ENCODE measurements at places on chromosomes 1 and 21. TPM values are rescaled to one million over a fixed set of nuclear protein-coding genes. Genes with fewer than 3 reads are reported as not detected.

GRCh38 chr1:199698222-199698621, 329.3 kb upstream of the NR5A2 start:
- H3K27ac ChIP-seq: no peak overlapping the region
- H3K4me1 ChIP-seq: no peaks in the 10 kb centered on the region
- no peak overlapping the region for H3K4me3 ChIP-seq
- H3K36me3 ChIP-seq: no peaks in the 10 kb centered on the region

DNA sequence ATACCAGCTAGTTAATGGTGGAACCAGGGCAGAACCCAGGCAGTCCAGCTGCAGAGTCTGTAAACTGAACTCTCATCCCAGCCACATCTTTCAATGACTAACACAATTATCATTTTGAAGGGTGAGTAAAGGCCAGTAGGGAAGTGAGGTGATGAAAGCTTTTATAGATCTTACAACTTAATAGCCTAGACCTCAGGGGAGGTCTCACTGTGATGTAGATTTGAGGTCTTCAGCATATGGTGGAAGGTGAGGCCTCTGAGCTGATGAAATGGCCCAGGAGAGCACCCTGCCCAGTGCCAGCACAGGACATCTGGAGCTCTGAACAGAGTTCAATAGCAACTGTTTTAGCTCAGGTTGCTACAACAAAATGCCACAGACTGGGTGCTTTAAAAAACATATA, 44.8 kb upstream of the POU2F1 start:
- peaks cover 11% of the 10 kb centered on the region for H3K4me1 ChIP-seq
- no peak for DNase-seq
- H3K4me3 ChIP-seq: no peak overlapping the region
- no peak overlapping the region for H3K27ac ChIP-seq
- no peaks in the 10 kb centered on the region for H3K36me3 ChIP-seq
- no peaks in the 10 kb centered on the region for H3K27me3 ChIP-seq

- H3K4me1 ChIP-seq: peaks cover 3% of the 10 kb centered on the region
- H3K27me3 ChIP-seq: no peaks in the 10 kb centered on the region
- H3K36me3 ChIP-seq: no peaks in the 10 kb centered on the region
- no peak for DNase-seq
- H3K27ac ChIP-seq: no peak overlapping the region
- H3K4me3 ChIP-seq: no peak overlapping the region
These were observed 20.7 kb downstream of the EFNA3 start for GRCh38 chr1:155099331-155099730.

The PYHIN1 gene
- total RNA-seq: 4.2 TPM

The BATF3 gene
- total RNA-seq: 7.9 TPM

The KCNC4 gene
- total RNA-seq: 10.1 TPM

The HAPLN2 gene
- not detected for total RNA-seq

The CELA3A gene
- total RNA-seq: not detected

The LCK gene
- 6.4 TPM for total RNA-seq

The MIB2 gene
- total RNA-seq: 66.8 TPM
